Cortex of kidney (tissue), 1 donor: ENCODE measurements at places on chromosomes 16 and 17.

DNA sequence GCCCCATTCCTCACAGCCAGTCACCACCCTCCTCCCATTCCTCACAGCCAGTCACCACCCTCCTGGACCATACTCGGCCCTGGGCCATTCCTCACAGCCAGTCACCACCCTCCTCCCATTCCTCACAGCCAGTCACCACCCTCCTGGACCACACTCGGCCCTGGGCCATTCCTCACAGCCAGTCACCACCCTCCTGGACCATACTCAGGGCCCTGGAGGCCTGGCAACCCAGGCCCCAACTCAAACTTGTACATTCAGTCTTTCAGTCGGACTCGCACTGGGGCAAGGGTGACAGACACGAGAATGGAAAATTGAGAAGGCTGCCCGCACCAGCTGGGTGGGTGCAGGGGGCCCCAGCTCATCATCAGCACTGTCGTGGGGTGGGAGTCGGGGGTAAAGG is 30.4 kb upstream of the FOXK2 start:
- DNase-seq, result no peak

GRCh38 chr16:62190426-62190825 is 154.2 kb upstream of the CDH8 start:
- DNase-seq, result no peak

GRCh38 chr17:42179335-42179734 is 1.6 kb downstream of the KCNH4 start:
- no peak for DNase-seq

DNA sequence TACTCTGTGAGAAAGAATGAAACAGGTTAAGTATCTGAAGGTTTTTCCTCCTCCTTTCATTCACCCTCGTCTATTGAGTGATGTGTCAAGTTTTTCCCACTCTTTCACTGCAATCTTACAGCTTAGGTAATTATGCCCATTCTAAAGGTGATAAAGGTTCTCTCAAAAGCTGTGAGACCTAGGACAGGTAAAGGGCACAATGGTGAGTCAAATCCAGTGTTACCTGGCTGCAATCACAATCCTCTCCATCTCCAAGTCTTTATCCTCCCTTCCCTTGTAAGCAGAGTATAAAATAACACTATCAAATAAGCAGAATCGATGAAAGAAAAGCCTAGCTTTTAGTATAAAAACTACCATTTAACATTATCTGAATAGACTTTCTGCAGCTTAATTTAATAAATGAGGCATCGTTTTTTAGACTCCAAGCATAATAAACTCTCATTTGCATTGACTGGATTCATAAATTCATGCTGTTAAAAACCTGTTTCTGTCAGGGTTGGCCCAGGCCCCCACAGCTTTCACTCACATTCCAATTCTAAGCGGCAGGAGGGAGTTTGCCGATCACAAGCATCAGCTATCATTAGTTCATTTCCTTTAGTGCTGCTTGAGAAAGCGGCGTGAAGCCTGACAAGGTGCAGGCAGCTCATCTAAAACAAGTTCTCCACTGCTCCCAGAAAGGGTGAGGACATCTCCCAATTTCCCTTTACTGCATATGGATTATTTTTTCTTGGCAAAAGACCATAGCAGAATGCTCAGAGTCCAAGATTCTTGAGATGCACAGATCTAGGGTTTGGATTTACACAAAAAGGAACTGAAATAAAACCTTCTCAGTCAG is 67.8 kb downstream of the CDH8 start:
- DNase-seq, result no peak

GRCh38 chr16:55905651-55906050 is 30.5 kb upstream of the CES5A start:
- DNase-seq, result no peak

DNA sequence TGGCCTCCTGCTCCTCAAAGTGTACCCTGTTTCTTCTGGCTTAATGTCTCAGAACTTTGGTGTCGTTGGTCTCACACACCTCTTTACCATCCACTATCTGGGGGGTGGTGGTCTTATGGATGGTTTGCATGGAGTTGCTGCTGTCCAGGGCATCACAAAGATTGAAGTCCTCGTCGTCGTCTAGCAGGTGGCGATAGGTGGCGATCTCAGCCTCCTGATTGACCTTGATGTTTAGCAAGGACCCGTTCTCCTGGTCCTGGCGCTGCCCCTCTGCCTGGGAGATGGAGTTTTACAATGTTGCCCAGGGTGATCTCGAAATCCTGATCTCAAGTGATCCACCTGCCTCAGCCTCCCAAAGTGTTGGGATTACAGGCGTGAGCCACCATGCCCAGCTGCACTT is 31.1 kb upstream of the HELZ start:
- no peak for DNase-seq

- DNase-seq, result no peak
Measured at GRCh38 chr16:51121850-51122249, 29.2 kb downstream of the SALL1 start.

- no peak for DNase-seq
Measured at GRCh38 chr17:80791758-80792284, 199.8 kb upstream of the CHMP6 start.

DNA sequence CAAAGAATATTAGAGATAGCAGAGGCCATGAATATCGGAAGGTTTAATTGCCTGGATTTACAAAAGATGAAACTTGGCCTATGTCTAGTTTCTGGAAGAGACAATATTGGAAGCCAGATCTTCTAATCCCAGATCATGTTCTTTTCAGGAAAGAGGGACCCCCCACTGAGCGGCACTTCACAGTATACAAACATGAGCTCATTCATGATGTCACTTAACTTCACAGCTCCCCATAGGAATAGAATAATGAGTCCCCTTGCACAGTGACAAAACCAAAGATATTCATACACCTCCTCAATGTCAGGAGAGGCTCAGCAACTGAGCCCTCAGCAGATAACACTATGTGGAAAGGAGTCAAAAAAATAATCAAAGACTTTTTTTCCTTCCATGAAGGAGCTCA is 147.5 kb downstream of the CDH11 start:
- no peak for DNase-seq

- DNase-seq, result no peak
Measured at GRCh38 chr17:35786941-35787432, 8.5 kb downstream of the MMP28 start.

- DNase-seq, result no peak
Measured at GRCh38 chr17:5952518-5952917, 117.7 kb upstream of the WSCD1 start.

- no peak for DNase-seq
Measured at GRCh38 chr16:15552507-15552906, 90.4 kb downstream of the MARF1 start.

DNA sequence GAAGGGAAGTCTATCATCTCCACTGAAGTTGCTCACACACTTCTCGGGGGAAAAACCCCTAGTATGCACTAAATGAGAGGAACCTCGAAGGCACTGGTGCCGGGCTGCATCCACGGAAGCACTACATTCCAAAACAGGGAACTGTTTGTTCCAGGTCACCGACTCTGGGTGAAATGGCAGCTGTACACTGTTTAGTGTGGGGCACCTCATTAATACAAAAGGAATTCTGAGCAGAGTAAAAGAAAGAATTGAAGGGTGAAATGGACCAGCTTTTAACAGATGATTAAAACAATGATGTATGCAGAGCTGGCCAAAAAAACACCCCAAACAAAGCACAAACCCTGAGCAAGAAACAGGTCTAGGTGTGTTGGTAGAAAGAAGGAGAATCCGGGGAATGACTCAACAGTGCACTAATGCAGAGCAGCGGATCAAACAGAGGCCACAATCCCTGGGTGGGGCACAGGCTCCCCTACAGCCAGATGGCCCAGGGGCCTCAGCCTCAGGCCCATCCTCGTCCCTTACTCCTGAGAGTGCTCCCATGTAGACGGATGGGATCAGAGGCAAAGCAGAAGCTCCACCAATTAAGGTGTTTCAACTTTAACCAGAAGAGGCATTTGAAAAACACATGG is 161.5 kb downstream of the ZFHX3 start:
- DNase-seq, result no peak

GRCh38 chr17:71933306-71933705 is 187.5 kb upstream of the SOX9 start:
- DNase-seq, result no peak

DNA sequence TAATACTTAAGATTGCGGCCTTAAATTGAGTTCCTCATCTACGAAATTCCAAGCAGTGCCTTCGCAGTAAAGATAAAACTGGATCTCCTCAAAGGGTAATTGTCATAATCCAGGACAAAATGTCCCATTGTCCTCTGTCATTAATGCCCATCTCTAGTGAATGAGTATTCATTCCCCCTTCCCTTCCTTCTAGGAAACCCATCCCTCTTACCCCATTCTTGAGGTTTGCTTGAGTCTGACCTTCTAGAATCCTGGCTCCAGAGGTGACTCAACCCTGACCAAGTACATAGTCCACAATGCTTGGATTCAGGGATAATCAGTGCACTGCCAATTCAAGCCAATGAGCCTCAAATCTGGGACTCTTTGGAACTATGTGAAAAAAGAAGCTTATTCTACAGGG is 47.0 kb upstream of the MAF start:
- no peak for DNase-seq

- DNase-seq, result no peak
Measured at GRCh38 chr17:12605222-12605621, 60.5 kb upstream of the MYOCD start.

DNA sequence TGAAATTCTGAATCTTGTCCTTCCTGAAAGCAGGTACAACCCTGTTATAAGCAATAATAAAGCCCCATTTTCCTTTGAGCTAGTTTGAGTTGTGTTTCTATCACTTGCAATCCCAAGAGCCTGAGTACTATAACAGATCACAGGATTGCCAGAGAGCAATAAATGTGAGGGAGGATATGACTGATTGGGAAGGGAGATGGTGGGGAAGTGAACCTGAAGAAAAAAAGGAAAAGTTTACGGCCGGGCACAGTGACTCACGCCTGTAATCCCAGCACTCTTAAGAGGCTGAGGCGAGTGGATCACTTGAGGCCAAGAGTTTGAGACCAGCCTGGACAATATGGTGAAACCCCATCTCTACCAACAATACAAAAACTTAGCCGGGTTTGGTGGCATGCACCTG is 80.4 kb downstream of the COX10 start:
- no peak for DNase-seq

GRCh38 chr17:32498391-32498790 is 11.6 kb downstream of the CDK5R1 start:
- no peak for DNase-seq

GRCh38 chr17:77308861-77309726 is 168.3 kb downstream of the SEC14L1 start:
- DNase-seq, result no peak

DNA sequence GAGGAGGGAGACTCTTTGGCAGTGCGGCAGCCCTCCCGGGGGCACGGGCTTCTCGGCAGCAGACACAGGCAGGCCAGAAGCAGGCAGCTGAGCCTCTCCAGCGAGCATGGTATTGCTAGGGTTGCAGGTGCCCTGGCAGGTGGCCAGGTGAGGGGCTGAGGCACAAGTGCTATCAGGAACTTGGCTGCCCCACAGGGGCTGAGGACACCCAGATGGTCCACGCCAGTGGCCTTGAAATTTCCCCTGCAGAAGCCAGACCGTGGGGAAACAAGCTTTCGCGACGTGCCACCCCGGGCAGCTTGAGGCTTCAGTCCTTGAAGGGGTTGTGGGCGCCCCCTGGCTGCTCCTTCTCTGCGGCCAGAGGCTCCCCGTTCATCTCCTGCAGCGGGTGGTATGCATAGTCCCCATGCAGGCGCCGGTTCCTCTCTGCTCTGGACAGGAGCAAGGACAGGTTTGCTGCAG is 8.5 kb downstream of the NAGPA start:
- DNase-seq, result no peak

GRCh38 chr17:29837531-29837930 is 92.5 kb downstream of the SSH2 start:
- DNase-seq, result no peak

GRCh38 chr17:45973946-45974859 is 24.8 kb upstream of the STH start:
- DNase-seq, result no peak

- no peak for DNase-seq
Measured at GRCh38 chr16:2955438-2955778, 8.7 kb upstream of the KREMEN2 start.

DNA sequence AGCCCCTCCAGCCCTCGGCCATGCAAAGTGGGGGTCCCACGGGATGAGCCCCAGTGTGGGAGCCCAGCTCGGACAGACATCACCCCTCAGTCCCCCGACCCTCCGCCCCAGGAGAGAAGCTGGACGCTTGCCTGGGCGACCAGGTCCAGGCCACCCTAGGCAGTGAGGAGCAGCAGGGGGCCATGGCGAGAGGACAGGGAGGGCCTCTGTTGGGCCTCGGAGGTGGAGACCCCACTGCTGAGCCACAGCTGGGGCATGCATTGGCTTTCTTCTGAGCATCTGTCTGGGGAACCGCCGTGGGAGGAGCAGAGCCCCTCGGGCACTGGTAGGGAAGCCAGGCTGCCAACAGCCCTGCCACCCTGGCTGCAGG is 13.0 kb downstream of the ACTG1 start:
- no peak for DNase-seq

- DNase-seq, result no peak
Measured at GRCh38 chr16:56856876-56857447, 8.0 kb upstream of the SLC12A3 start.

DNA sequence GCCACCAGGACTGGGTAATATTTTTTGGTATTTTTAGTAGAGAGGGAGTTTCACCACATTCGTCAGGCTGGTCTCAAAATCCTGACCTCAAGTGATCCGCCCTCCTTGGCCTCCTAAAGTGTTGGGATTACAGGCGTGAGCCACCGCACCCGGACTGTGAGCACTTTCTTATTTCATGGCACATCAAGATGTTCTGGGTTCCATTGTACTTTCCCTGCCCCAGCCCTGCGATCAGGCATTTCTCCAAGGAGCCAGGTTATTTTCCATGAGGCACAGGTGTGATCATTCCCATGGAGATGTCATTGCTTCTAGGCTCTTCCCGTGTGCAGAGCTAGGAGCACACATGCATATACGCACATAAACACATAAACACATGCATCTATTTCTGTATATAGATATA is 2.6 kb upstream of the ANKRD40CL start:
- no peak for DNase-seq

DNA sequence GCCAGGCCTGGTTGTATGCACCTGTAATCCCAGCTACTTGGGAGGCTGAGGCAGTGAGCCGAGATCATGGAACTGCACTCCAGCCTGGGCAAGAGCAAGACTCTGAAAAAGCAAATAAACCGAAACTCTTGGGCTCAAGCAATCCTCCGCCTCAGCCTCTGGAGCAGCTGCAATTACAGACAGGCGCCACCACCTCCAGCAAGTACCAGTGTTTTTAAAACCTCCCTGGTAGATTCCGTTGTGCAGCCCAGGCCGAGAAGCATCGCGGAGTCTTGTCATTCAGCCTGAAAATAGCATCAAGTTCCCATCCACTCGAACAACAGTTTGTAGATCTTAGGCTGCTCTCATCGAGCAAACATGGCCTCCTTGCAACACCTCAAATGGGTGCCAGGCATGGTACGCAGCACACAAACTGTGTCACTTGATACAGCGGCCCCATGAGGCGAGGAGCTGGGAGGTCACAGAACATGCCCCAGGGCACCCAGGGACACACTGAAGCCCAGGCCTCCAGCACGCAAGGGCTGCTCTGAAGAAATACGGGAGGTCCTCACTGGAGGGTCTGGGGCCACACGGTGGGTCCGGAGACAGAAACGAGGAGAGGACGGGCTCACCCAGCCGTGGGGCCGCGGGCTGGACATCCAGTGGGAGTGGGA is 18.1 kb downstream of the TMC6 start:
- DNase-seq, result no peak
